ENCODE measurements at places on chromosomes 12 and 14.
A peak's percentile ranks its signal among the peaks of the same experiment; 100 is the strongest.

GRCh38 chr14:21525571-21525961, 580 bp downstream of the SALL2 start:
- no peak for DNase-seq

DNA sequence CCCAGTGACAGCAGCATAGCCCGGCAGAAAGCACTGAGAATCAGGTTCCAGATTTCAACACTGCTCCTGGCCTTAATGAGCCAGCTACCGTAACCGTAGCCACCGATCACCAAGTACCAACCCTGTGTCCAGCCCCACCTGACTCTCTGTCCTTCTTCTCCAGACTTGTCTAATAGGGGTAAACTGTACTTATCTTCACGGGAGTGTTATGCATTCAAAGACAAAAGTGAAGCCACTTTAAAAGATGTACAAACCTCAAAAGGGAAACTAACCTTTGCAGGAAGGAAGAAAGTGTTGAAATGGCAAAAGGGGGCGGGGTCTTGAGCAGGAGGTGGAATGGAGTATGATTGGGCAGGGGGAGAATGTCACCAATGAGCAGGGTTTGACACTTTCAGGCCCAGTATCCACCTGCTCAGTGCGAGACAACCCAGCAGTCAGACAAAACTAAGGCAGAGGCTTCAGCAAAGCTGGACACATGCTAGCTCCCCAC, 226.1 kb downstream of the CHST11 start:
- DNase-seq, result no peak

DNA sequence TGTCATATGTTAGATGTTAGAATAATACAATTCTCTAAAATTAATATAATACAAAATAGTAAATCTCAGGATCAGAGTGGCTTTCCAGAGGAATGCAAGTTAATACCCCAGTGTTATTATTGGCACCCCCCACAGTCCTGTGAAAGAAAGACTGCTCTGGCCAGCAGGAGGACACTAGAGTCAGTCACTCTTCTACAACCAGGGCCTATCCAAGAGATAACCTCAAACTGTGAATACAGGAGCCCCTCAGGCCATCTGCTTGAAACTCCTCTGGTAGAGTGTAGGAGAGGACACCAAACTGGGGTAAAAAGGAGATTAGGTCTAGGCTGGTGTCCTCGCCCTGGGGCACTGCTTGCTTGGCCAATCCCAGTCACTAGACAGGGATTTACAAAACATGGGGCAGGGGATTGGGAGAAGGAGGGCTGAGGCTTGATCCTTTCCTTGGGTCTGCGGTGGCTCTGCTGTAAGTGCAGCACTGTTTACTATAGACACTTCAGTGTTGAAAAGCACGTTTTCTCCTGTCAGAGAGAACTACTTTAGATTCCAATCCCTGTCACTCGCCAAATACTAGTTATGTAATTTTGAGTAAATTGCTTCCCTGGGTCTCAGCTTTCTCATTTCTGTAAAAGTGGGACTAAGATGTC, 44.5 kb upstream of the PTPRR start:
- no peak for DNase-seq

DNA sequence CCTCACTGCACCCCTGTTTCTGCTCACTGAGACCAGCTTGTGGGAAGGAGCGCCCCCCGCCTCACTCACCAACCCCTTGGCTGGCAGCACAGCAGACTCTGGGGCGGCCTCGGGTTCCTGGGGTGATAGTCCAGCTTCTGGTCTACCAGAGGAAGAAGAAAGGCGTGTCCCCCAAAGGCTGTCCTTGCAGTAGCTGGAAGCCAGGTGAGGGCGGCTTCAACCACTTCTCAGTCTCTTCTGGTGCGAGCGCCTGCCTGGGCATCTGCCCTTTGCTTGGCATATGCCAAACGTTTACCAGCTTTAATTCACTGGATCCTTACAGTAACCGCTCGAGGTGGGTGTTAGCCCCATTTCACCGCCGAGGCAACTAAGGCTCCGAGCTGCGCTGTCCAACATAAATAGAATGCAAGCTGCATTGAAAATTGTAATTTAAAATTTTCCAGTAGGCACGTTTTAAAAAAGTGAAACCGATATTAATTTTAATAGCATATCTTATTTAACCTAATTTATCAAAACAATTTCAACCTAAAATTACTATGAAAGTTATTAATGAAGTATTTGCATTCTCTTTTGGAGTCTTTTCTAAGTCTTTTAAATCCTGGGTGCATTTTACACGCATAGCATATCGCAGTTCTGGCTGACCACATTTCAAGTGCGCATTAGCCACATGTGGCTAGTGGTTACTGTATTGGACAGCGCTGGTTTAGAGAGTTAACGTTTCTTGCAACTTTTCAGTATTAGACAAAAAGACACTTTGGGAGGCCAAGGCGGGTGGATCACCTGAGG, 872 bp downstream of the FAM177A1 start:
- DNase-seq, result peak; percentile 18

DNA sequence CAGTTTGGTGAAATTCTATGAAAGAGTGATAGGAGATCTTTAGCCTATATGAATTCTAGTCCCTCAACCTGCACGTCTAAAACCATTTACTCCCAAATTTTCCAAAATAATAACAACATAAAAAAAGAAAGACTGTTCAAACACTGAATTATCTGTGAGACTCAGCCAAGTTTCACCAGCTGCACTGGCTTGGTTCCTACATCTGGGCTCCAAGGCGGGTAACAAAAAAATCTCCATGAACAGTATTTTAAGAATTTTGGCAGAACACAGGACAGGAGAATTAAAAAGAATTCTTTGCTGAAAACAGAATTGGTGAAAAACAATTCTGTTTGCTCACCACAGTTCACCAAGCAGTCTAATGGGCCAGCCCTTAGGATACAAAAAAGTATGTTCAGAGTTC, 536.8 kb upstream of the ATP2B1 start:
- DNase-seq, result no peak

DNA sequence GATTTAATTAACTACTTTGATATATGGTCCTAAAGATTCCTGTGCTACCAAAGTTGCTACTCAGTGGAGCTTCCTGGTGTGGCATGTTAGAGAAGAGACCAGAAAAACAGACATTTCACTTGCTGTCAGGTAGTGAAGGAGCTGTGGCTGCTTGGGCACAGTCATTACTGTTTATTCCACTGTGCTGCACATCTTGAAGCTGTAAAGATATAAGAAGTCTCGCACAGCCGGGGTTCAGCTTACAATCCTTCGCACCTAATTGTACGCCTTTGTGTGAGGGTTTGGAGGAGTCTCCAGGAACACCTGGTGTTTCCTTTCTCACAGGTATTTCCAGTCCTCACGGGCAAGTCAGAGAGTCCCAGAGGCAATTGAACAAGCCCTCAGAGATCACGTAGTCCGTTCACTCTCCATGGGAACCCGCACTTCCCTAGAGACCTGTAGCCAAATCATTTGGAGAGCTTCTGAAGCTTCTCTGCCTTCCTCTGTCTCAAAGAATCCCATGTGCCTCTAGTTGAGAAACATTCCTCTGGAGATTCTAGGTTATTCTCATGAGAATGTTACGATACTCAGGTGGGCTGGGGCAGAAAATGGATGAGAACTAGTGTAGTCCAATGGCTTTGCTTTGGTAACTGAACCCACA, 4.1 kb downstream of the EVL start:
- no peak for DNase-seq

DNA sequence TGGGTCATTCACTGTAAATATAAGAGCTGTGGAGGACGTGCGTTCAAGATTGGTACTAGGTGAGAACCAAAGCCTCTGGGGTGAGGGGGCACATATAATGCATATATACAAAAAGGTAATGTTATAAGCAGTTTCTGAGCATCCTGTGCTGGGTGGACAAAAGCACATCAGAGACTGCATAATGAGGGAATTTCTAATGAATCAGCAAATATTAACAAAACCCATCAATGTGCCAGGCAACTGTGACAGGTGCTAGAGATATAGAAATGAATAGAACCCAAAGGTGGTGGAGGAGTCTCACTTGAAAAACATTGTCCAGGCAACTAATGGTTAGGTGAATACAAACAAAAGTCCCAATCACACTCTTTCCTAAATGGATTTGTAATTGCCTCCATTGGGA, 74.7 kb downstream of the GPR65 start:
- DNase-seq, result no peak

DNA sequence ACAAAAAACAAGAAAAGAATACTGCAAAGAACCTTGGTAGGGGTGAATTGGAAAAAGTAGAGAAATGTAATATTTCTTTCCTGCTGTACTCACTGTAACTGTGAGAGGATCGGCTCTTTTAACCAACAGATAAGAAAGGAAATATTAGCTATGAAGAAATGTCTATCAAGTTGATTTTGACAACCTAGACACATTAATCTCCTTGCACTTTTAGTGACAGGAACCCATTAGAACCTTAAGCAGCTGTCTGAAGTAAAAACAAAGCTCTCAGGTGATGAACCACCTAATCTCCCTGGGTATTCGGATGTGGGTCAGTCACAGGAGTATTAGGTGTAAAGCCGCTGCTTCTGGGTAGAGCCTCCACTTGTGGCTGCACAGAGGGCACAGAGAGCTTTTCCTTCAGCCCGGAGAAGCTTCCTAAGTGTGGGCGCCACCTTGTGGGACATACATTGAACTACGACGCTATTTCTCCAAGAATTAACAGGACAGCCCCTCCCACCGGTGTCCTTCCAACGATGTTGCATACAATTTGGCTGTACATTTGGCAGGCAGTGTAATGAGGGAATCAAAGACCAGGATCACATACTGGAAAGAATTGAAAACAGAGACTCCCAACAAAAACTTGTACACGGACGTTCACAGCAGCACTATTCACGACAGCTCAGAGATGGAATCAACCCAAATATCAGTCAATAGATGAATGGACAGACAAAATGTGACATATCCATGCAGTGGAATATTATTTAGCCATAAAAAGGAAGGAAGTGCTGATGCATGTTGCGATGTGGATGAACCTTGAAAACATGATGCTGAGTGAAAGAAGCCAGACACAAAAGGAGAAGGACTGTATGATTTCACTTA, 28.9 kb upstream of the MAPKAPK5 start:
- no peak for DNase-seq

DNA sequence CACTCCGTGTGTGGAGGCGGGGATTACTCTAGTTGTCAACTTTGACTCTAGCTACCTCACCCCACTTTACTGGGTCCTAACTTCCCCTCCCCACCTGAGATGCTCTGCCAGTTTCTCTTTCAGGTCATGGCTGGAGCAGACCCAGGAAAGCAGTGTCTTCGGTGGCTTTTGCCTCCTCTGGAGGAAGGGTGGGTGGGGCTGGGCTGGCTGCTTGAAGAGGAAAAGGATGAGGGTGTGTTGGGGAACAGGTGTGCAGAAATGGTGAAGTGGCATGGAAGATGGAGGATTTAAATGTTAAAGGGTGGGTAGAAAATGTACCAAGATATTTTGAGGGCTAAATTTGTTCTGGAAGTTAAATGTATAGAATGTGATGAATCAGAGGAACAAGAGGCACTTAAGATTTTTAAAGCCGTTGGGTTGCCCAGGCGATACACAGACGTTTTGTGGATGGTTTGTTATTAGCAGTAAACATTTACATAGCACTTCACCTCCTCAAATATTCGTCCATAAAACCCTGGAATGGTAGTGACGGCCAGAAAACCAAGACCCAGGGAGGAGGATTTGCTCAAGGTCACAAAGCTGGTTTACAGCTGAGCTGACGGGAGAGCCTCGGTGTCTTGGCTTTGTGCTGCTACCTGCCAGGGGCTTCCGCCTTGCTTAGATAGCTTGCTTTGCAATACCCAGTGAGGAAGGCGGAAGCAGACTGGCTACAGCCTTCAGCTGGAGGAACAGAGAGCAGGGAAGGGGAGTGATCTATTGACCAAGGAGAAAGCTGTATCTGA, 72.2 kb upstream of the PRMT8 start:
- DNase-seq, result no peak

DNA sequence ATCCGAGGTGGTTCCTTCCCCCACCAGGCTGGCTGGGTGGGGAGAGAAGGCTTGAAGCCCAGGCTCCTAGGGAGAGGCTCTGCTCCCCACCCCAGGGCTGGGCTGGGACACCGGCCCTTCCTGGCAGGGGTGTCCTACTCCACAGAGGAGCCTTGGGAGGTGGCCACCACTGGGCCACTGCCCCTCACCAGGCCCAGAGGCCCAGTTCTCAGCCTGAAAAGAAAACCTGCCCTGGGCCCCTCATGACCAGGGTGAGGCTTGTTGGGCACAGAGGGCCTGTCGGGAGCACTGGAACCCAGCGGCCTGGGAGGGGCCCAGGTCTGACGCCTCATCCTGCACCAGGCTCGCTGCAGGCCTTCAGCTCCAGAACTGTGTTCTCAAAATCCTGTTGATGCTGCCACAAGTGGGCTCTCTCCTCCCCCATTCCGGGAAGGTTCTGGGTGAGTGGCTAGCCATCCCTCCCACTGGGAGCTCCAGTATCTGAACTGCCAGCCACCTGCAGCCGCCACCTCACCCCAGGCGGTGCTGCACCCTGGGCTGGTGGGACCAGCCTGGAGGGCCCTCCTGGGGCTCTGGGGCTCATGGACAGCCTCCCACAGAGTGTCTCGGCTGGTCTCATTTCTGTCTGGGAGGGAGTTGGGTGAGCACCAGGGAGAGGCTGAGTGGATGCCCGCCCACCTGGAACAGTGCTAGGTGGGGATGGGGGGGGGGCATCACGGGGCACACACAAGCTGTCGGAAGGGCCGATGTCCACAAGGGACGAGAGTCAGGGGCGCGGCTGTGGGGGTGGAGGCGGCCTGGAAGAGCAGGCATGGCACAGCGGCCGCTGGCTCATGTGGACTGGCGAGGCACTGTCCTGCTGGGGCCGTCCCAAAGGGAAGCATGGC, 11.8 kb downstream of the BAG5 start:
- no peak for DNase-seq

DNA sequence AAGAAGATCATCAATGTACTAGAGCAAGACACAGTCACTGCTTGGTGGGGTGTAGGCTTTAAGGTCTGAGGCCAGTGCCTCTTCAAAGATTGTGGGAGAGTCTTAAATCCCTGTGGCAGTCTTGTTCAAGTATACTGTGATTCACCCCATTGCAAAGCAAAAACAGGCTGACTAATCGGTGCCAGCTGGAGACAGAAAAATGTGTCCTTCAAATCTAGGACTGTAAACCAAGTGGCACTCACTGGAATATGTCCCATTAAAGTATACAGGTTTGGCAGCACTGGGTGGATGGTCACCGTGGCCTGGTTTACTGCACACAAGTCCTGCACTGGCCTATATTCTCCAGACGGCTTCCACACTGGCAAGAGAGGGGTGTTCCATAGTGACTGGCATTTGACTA, 1315.3 kb downstream of the TMEM121 start:
- DNase-seq, result no peak

DNA sequence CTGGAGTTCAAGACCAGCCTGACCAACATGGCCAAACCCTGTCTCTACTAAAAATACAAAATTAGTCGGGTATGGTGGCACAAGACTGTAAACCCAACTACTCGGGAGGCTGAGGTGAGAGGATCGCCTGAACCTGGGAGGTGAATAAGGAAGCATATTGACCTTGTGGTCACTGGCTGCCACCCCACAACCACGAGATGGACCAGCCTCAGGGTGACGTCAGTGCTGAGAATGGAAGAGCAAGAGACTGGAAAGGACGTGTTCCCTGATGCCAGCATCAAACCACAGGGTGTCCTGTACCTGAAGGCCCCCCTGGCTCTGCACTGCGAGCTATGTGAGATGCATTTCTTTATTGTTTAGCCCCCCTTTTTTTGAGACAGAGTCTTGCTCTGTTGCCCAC, 45.9 kb upstream of the BDKRB2 start:
- no peak for DNase-seq

- no peak for DNase-seq
These were observed 3.2 kb upstream of the C14orf180 start for GRCh38 chr14:104576232-104576969.

Data from stimulated activated CD8-positive, alpha-beta memory T cell treated with anti-CD3 and anti-CD28 coated beads, Interleukin-15, amount 100 ng/mL, for 24 hours (primary cell).